ENCODE measurements at places on chromosomes 11 and 22.
A peak's percentile ranks its signal among the peaks of the same experiment; 100 is the strongest.

DNA sequence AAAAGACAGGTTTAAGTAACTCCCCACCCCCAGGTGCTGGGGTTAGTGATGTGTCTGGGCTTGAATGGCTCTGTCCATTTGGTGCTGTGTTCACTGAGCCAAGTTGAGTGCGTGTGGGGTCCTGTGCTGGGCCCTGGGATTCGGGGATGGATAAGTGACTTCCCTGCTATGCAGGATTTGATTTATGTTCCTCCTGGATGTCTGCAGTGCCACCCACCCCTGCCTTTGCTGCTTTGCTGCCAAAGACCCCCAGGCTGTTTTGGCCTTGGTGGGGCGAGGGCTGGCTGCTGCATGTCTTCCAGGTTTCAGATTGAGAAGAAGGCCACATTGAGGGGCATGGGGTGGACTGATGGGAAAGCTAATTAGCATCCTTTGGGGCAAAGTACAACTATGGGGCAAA lies 77.9 kb upstream of the PARVG start:
- no peak for DNase-seq

- DNase-seq: no peak
These were observed 68.0 kb downstream of the ZBTB44 start for GRCh38 chr11:130246738-130247137.

GRCh38 chr22:50000587-50001387 lies 11.8 kb downstream of the IL17REL start:
- DNase-seq: no peak

DNA sequence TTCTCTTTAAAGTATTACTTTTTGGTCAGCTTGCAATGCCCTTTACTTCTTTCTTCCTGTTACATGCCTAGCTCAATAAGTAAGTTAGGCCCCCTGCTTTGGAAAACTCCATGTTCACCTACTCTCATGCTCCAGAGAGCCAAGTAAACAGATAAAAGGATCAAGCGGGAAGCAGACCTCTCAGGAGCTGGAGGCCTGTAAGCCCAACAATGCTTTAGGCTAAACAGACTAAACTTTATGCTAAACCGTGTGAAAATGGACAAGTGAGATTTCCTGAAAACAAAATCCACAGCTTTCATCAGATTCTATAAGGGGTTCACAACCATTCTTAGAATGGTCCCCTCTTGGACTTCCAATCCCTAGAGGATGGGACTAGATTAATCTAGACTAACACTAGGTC lies 40.2 kb downstream of the CELF1 start:
- DNase-seq: no peak

DNA sequence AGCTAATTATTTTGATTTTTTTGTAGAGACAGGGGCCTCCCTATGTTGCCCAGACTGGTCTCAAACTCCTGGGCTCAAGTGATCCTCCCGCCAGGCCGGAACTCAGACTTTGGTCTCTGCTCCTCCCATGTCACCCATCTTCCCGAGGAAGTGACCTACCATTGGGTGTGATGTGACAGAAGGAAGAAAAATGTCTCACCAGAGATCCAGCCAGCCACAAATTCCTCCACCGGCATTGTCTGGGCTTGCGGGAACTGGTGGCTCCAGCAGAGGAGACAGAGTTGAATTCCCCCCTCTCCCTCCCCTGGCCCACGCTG lies 772 bp downstream of the SLC25A45 start:
- no peak for DNase-seq

GRCh38 chr11:96035031-96035739 lies 111.3 kb upstream of the MTMR2 start:
- no peak for DNase-seq

DNA sequence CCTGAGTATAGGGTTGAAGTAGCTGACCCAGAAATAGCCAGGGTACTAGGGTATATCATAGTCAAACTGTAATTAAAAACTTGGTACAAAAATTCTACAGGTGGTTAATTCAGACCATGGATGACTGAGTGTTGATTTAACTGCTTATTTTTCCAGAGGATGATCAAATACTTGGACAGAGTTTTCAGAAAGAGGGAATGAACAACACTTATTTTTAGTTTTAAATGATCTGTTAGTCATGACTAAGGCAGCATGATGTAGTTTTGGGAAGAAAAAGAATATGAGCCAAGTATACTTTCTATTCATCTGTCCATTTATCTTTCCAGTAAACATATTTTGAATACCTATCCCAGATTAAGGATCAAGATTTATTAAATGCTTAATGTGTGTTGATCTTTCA lies 19.8 kb upstream of the CCDC89 start:
- no peak for DNase-seq

GRCh38 chr11:128342511-128343134 lies 244.7 kb downstream of the ETS1 start:
- peak; percentile 83 for DNase-seq
